Brain pericyte (primary cell): ENCODE measurements at places on chromosomes 5 and 9.
A peak's percentile ranks its signal among the peaks of the same experiment; 100 is the strongest.

- DNase-seq, result peak; percentile 72
These were observed 36.5 kb downstream of the PALM2AKAP2 start for GRCh38 chr9:109816490-109816889.

- no peak for DNase-seq
These were observed at the start of gene RANBP17 for GRCh38 chr5:170861917-170862766. Gene RANBP17, plus strand, starts transcription at chr5:170862018.

GRCh38 chr5:43389679-43390329, 22.4 kb downstream of the CCL28 start:
- peak; percentile 65 for DNase-seq

GRCh38 chr5:134086225-134086942, 28.1 kb upstream of the TCF7 start:
- DNase-seq, result no peak

DNA sequence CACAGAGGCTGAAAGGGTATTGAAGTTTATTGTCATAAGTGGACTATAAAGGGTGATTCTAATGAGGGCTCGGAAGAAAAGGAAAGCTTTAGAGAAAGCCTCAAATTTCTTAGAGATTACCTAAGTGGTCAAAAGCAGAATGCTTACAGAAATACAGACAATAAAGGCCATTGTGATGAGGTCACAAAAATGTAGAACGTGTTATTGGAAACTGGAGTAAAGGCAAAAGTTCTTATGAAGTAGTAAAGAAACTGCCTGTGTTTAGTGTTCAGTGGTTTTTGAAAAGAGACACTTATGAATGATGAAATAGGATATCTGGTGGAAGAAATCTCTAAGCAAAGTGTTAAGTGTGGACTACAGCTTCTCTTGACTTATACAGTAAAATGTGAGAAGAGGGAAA, 726.9 kb downstream of the DNAH5 start:
- no peak for DNase-seq

- DNase-seq, result no peak
These were observed 429.4 kb downstream of the PIK3R1 start for GRCh38 chr5:68644971-68645370.

DNA sequence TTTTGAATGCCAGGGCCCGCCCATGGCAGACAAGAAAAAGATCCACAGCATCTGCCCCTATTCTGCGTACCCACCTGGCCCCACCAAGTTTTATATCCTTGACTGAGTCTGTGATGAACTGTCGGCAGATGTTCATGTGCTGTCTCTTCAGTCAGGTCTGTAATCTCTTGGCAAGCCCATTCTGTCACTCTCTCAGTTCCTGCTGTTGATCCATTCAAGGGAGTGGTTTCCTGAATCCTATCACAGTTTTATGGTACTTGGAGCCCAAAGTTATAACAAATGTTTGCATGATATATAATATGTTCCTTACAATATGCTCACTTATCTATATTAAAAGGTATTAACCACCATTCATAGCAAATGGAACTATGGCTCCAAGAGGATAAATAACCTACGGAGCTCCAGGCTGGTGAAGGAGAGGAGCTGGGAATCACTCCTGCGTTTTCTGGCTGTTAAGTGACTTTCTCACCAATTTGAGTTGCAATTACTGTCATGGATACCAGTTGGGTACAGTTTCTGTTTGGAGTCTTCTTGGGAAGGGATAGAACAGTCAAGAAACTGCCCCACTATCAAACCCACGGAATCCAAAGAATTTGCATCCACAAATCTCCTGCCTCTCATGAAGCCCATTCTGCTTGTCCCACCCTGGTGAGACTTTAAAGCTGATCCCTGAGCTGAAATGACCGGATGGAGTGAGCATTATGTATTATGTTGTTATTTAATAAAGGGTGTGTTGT, 103.4 kb upstream of the SPRY4 start:
- no peak for DNase-seq
